Keratinocyte (primary cell): ENCODE measurements at places on chromosomes 4 and X.

DNA sequence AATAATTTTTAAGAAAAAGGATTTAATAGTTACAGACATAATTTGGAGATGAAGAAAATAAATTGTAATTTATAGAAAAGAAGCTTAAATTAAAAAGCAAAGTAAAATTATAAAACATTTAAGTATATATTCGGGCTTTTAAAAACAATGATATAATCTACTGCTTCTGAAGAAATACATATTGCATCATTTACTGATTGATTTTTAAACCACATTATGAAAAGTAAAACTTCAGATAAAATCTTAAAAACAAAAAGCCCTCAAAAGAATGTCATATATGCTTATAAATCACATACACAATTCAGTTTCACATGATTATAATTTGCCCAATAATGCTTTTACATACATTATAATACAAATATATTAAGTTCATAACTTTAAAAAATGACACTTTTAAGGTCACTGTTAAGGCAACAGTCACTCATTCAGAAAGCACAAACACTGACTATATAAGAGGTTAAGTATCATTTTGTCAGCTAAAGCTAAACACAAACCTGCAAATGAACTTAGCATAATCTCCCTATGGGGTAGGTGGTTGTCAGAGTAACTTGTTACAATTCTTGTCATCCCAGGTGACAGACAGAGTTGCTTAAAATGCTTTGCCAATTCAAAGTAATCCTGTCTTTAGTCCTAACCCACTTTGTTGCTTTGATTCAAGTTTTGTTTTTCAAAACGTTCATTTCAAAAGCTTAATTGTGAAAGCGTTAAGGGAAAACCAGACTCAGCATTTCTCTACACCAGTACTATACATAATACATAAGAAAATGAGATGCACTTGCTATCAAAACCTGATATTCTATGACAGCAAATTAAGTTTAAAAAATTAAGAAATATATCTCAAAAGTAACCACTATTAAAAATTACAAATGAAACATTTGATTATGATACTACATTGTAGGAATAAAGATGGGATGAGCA lies 90.6 kb upstream of the MAB21L2 start:
- DNase-seq, result no peak

DNA sequence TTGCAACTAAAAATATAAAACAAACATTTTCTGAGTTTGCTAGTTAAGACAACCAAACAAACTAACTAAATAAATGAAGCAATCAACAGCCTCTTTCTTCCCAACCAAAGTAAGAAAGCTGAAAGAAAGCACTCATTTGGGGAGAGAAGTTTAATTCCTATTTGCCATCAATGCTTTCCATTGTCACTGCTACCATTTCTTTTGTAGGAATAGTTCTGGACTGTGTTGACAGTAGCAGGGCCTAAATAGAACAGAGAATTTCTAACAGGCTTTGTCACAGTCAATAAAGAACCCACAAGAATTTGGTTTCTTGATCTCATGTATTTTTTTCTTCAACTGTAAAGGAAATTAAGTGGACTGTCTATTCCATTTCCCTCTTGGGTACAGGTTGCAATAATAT lies 1886.4 kb upstream of the TENM3 start:
- no peak for DNase-seq

- DNase-seq, result no peak
Measured at GRCh38 chr4:151883747-151884146, 122.9 kb upstream of the GATB start.

GRCh38 chr4:115515772-115516171 lies 402.4 kb upstream of the NDST4 start:
- no peak for DNase-seq

- DNase-seq, result no peak
Measured at GRCh38 chrX:38804682-38805431, 3.6 kb downstream of the MID1IP1 start.

GRCh38 chrX:375181-376036 lies 11.3 kb downstream of the PPP2R3B start:
- DNase-seq, result peak; percentile 36

DNA sequence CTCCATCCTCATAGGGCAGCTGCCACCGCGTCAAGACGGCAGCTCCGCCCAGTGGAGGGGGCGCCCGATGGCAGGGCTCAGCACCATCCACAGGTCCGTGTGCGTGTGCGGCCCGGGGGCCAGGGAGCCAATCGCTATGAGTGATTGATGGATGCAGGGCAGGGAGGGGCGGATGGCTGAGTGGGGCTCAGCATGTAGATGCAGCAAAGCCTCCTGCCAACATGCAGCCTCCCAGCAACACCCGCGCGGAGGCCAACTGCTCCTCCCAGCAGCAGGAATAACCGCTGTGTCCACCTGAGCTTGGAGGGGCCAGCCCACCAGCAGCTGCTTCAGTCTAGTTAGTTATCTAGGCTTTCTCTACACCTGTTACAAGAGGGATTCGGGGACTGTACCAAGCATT lies 77.4 kb downstream of the MTMR1 start:
- no peak for DNase-seq

DNA sequence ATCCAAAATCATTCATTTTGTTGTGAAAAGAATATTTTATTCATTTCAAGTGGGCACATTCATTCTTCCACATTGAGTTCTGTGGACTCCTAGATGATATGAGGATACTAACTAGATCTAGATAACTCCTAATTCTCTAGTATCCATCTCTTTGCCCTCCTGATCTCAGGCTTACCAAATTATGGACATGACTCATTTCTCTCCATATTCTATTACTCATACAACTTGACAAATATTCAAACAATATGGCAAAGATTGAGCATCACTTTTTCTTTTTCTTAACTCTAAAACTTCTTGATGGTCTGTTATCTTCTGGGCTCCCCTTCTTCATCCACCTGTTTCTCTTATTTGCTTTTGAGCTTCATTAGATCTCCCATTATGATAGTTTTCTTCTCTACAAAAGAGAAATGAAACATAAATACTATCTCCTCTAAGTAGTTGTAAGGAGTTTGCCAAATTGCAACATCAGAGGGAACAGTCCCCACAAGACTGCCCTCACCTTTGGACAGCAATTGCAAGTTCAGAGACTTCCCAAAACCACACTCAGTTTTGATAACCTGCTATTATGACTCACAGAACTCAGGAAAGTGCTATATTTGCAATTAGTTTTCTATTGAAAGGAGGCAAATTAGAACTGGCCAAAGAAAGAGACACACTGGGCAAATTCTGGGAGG lies 422.9 kb downstream of the SPRY1 start:
- peak; percentile 25 for DNase-seq

DNA sequence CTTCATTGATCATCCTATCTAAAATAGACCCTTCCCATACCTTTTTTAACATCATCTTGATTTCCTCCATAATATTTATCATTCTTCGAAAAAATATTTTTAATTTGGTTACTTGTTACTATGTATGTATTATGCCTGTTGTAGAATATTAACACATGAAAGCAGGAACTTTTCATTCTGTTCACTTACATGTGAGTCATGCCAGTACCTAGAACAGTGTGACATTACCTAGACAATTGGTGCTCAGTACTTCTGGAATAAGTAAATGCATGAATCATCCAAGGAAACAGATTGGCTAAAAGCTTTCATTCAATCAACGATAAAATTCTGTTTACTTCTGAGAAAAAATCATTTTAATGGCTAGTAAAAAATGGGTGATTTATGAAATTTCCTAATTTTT lies 76.4 kb downstream of the CXXC4 start:
- DNase-seq, result no peak
